ENCODE measurements at places on chromosomes 6 and 20.

- DNase-seq: no peak
Measured at GRCh38 chr20:39651645-39652325, 689.6 kb downstream of the DHX35 start.

GRCh38 chr6:126302191-126302590 lies 37.7 kb upstream of the CENPW start:
- no peak for DNase-seq

DNA sequence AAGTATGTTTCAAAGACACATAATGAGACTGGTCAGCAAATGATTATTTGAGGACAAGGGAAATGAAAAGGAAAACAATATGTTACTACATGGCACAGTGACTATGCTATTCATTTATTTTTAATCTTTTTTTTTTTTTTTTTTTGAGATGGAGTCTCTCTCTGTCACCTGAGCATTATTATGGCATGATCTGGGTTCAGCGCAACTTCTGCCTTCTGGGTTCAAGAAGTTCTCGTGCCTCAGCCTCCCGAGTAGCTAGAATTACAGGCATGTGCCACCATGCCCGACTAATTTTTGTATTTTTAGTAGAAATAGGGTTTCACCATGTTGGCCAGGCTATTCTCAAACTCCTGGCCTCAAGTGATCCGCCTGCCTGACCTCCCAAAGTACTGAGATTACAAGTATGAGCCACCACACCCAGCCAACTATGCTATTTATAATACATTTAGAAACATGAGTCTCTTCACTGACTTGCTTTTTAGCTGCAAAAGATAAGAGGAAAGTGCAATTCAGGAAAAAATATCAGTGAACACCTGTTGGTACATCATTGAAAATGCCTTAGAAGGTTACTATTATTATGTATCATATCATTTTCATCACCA lies 3.4 kb downstream of the CALHM4 start:
- no peak for DNase-seq

DNA sequence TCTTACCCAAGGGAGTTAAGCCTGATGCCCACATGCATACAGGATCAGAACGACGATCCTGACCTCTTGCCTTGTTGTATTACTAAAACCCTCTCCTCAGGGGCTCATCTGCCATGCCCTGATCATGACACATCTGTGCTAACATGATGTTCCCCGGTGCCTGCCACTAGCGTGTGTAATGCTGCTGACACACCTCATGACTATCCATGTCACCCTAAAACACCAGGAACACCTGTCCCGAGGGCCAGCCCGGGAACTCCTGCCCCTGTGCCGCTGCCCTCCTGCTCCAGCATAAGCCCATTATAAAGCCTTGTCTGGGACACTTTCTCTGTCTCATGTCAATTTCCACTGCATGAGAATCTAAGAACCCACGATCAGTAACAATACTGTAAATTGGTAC lies 7.6 kb downstream of the SERPINB6 start:
- DNase-seq: no peak

DNA sequence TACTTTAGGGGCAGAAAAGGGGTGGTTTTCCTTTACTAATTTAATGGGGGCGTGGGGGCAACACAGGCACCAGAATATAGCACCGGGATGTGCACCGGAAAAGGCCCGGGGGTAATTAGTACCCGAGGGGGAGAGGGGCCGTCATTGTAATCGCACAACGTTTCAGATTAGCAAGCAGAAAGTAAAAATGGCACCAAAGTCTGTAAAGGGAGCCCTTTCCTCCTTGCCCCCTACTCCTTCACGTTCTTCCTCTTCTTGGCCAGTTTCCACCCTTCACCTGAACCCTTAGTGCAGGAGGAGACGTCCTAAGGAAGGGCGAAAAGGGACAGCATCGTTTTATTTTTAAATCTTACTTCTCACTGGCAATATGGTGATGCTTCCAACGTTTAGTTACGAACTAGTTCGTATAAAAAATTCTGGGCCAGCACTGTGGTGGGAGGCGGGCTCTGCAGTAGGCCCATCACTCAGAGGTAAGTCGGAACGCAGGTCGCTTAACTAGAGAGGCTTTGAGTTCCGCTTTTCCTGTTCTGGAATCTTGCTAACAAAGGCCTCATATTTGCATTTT lies 742 bp upstream of the CEP85L start:
- no peak for DNase-seq

DNA sequence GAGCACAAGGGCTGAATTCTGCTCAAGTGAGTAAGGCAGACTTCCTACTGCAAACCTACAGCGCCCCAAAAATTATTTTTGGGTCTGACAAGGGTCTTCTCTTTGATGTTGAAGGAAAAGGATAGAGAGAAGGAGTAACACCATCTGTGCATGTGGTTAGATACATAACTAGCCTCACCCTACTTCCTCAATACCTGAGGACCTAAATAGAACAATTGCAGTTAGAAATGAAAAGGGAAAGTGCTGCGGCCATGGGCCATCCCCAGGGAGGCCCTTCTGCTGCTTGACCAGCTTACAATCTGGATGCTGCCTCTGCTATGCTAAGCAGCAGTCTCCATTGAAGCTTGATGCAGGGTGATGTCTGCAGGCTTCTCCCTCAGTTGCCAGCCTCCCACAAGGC lies 63.2 kb upstream of the ARMH2 start:
- no peak for DNase-seq

GRCh38 chr6:167285077-167285770 lies 5.9 kb upstream of the UNC93A start:
- peak; percentile 93 for DNase-seq

DNA sequence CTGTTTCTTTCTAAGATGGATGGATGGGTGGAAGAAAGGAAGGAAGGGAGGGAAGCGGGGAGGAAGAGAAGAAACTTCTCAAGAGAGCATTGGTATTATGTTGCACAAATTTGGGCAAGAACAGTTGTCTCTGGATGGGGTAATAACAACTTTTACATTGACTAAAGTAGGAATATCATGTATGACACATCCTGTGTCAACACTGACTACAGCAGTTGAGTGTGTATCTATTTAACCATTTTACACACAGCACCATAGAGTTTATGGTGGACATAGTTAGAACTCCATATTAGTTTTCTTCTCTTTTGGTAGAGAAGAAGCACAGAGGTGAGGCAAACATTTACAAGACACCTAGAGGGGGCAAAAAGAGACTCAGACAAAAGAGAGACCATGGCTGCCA lies 44.2 kb upstream of the RNF146 start:
- no peak for DNase-seq

GRCh38 chr6:31572041-31572911 lies at the start of gene LTA:
TSS of gene LTA (plus strand) at chr6:31572289. CDS start at chr6:31572743, 454 bp downstream.
- no peak for DNase-seq

DNA sequence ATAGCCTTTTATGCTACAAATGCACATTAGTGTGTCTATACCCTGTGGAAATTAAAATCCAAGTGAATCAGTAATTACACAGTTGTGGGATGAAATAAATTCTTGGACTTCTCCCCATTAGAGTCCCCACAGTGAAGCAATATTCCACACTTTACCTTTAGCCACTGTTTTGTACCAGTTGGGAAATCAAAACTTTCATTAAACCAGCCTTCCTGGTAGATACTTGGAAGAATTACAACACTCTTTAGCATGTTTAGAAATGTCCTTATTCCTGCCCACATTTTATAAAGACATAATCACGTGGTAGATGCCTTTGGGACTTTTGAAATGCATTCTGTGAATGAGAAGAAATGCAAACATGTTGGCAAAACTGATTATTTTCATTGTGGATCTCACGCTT lies 49.0 kb upstream of the ANKEF1 start:
- no peak for DNase-seq

DNA sequence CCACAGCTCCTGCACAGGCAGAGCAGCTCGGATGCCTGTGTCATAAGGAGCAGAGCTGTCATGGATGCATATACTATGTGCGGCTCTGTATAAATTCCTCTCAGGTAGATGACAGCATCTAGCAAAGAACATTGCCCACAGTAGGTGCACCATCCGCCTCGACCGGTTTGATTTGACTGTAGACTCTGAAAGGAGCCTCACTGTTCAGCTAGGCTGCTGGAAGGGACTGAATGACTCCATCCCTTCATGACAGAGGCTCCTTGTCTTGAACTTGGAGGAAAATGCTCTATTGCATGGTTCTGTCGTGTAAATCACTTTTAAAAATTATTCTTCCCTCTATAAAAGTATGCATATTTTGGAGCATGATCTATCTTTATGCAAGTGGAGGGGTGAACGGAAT lies 128.8 kb upstream of the QKI start:
- DNase-seq: no peak

DNA sequence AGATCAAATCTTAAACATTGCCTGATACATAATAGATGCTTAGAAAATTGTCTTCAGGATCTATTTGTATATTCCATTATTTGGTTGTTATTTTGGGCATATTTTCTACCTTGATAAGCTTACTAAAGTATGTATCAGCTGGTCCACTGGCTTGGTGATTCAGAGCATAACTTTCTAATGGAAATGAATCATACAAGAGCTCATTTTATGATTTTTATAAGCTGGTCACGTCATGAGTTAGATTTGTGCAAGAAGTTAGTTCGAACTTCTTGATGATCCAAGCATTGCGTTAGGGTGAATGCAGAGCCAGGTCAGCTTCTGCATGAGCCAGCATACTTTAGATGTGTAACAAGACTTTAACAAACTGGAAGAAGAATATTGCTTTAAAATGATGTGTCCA lies 144.5 kb upstream of the FLRT3 start:
- DNase-seq: no peak

GRCh38 chr20:48659858-48660257 lies 167.9 kb downstream of the PREX1 start:
- DNase-seq: peak; percentile 54

DNA sequence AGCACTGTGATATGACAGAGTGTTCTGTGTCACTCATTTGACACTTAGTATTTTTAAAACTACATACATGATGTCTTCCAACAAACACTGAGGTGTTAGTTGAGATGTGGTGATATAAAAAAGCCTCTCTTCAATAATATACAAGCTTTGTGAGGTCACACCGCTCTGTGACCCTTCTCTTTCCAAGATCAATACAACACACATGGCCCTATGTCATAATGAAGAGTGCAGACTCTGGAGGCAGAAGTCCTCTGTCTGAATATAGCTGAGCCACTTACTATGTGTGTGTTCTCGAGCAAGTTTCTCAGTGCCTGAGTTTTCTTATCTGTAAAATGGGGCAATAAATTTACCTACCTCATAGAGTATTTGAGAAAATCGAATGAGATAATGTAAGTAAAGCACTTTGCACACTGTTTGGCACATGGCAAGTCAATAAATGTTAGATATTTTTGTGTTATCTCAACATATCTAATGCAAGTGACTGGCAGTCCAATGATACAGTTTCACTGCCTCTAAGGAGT lies 499.0 kb upstream of the MARCKS start:
- DNase-seq: no peak

DNA sequence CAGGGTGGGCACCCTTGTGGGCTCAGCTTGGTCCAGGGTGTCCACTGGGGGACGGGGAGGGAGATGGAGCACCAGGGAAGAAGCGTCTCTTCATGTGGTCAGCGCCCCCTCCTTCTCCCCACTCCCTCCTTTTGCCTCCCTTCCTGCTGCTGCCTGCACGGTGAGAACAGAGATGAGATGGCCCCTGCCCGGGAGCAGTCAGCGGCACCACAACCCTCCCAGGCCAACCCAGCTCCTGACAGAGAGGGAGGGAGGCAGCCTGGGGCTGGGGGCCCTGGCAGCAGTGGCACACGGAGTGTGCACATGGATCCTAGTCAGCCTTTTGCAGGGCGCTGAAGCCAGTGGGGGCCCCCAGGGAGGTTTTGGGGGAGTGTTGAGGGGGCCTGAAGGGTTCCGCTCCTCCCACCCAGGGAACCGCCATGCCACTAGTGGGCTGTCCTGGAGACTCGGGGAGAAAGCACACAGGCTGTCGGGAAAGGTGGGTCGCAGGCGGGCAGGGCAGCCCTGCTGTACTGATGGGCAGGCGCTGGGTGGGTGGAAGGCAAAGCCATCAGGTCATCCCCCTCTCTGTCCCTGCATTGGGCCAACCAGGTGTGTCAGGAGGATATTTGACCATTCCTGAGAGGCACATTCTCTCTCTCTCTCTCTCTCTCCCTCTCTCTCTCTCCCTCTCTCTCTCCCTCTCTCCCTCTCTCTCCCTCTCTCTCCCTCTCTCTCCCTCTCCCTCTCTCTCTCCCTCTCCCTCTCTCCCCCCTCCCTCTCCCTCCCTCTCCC lies 94.3 kb upstream of the BHLHE23 start:
- peak; percentile 39 for DNase-seq

DNA sequence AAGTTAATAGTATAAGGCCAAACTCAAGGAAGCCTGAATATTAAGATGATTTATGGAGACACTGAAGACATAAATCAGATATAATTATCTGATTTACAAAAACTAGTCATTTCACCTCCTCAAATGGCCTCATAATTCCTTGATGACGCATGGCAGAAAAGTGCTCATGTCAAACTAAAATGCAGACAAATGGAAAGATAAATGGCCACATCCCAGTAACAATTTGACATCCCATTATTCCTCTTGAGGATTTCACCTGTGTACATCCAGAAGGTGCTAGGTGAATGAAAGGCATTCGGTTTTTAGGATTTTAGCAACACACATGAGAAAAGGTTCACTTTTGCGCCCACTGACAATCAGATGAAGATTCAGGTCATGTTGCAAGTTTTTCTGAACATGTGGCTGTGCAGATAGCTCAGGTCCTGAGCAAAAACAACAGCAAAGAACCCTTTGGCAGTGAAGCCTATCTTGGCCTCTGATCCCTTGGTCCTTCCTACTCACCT lies 24.2 kb downstream of the SGK1 start:
- DNase-seq: no peak

- peak; percentile 78 for DNase-seq
Measured at GRCh38 chr6:12001004-12001705, 11.0 kb upstream of the HIVEP1 start.

- no peak for DNase-seq
Measured at GRCh38 chr6:169652896-169653295, 48.9 kb downstream of the WDR27 start.

- no peak for DNase-seq
Measured at GRCh38 chr6:41023114-41023513, 15.9 kb downstream of the UNC5CL start.

DNA sequence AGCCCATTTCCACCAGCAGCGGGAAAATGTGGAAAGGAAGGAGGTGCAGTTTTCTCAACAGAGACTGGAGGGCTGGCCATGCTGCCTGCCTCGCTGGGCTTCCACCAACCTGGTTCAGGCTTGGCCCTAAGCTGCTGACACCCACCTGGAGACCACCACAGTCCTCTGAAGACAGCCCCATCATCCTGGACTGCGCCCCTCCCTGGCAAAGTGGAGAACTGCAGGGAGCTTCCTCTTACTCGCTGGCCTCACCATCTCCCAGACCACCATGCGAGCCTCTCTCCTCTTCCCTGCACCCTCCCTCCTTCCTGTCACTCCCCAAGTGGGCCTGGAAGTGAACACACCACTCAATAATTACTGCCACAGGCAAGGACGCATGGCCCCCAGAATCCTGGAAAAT lies 71.5 kb downstream of the PSMG4 start:
- DNase-seq: no peak

GRCh38 chr20:21505810-21506530 lies 7.9 kb downstream of the NKX2-2 start:
- peak; percentile 69 for DNase-seq

Data from right lobe of liver (tissue), 6 donors.